Lower lobe of right lung (tissue), 2 donors: ENCODE measurements at places on chromosomes 1 and 21.
A peak's percentile ranks its signal among the peaks of the same experiment; 100 is the strongest.

DNA sequence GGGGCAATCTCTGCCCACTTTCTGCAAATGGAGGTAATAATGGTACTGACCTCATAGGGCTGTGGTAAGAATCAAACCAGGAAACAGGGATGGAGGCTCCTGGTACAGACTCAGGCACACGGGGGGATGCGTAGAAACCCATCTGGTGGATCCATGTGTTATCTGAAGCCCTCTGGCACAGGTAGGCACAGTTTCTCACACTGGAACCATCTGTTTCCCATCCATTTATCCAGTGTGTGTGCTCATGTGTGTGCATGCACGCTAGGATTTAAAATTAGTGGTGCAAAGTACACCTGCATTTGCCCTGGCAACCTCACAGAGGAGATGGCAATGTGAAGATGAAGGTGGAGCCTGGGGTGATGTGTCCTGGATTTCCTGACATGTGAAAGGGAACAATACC, 103.3 kb downstream of the RAVER2 start:
- no peak for DNase-seq

- DNase-seq = no peak
Observed at GRCh38 chr1:67446893-67447292, 16.7 kb upstream of the SERBP1 start.

DNA sequence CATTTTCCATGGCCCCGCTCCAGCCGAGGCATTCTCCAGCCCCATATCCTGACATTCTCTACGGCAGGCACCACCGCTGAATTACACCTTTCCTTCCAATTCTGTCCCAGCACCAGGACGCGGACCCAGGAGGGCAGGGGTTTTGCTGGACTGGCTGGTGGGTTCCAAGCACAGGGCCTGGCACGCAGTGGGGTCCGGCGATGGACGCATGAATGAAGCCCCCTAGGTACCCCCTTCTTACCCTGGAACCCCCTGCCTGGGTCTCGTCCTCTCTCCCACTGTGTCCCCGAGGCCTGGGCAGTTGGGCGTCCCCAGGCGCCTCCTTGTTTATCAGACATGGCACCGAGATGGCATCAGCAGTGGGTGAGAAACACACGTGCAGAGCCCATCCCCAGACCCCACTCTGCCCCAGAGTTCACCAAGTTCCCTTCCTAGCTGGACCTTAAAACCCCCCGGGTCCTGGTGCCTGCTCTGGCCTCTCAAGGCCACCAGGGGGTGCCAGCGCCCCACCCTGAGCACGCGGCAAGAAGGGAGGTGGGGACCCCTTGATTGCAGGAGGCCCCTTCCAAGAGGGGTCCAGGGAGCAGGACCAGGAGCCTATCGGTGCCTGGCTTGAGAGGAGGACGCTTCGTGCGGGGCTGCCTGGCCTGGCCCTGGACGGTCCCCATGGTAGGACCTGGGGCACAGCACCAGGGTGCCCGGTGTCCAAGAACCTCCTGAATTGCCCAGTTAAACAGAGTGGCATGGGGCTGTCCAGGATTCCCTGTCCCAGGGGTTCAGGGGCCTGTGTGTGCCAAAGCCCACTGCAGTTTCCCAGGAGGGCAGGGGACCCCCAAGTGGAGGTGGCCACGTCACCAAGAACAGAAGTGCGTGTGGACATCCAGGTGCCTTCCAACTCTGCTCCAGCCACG, 46.1 kb downstream of the MEGF6 start:
- DNase-seq = no peak

DNA sequence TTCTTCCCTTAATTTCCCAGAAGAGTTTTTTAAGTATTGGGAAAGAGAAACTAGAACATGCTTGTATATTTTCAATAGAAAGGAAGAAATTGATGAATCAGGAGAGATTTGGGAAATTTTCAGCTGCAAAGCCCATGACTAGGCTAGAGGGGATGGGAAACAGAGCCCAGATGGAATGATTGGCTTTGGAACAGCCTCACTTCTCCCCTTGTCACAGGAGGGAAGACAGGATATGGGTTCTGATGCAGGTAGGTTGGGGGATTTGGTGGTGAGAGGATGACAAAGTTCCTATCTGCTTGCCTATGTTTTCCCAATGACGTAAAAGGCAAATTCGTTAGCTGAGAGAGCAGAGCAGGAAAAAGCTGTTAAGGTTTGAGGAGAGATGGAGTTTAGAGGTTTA, 31.0 kb upstream of the ARID1A start:
- no peak for DNase-seq

DNA sequence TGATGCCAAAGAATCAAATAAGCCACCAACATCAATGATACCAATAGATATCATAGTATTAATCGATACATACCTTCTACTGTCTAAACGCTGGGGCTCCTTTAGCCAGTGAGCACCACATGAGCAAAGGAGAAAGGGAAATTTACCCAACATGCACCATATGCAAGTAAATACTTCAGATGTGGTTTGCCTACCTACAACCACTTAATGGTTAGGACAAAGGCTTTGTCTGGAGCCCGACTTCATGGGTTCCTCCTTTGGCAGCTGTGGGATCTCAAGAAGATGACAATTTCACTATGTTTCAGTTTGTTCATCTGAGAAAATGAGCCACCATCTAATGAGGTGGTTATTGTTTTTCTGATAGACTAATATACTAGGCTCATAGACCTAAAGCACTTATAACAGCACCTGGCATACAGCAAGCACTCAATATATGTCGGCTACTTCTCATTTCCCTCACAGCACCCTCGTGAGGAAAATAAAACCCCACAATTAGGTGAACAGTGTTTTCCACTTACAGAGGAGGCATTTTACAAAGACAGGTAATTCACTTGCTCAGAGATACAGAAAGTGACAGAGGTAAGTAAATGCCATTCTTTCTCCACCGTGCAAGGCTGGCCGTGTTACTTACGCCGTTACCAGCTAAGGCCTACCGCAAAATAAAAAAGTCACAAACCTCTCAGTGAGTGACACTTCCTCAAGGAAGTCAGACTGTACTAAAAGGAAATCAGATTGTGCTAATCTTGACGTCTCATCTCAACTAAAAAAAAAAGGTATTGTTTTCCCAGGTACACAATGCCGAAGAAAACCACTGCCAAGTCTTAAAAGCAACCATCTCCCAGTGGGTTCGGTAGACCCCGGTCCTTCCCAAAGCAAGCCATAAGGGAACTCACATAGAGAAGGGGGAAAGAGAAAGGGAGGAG, 1.6 kb downstream of the TTC13 start:
- DNase-seq = no peak

DNA sequence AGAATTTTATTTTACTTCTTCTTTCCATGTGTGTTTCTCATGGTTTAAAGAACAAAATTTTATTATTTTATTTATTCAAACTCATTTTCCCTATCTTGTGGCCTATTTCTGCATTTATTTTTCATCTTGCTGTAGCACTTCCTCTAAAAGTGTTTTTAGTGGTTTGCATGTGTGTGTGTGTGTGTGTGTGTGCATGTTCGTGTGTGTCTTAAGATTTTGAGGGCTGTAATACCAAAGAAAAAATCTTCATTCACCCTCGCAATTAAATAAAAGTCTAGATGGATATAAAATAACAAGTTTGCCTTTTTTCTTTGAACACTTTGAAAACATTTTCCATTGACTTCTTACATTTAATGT, 24.6 kb upstream of the FCRL3 start:
- DNase-seq = no peak

DNA sequence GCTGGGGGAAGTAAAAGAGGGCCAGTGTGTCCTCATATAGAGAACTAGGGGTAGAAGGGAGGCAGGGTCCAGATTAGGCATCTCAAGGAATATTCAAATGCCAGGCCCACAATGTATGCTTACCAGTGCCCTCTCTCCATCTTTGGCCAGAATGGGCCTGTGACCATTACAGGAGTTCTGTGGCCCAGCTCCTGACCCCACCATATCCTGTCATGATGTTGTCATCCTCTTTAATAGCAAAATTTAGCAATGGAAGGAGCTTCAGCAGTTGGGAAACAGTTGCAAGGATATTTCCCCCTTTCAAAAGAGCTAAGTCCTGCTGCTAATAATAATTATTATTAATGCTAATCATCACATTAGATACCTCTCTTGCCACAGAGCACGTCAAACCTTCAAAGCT, 49.3 kb upstream of the JUN start:
- DNase-seq = no peak

GRCh38 chr1:41072051-41072450, 50.5 kb upstream of the SLFNL1 start:
- no peak for DNase-seq

GRCh38 chr21:27269644-27270043, 302.8 kb upstream of the ADAMTS5 start:
- DNase-seq = no peak

GRCh38 chr21:25485914-25486313, 121.4 kb downstream of the MRPL39 start:
- DNase-seq = no peak

DNA sequence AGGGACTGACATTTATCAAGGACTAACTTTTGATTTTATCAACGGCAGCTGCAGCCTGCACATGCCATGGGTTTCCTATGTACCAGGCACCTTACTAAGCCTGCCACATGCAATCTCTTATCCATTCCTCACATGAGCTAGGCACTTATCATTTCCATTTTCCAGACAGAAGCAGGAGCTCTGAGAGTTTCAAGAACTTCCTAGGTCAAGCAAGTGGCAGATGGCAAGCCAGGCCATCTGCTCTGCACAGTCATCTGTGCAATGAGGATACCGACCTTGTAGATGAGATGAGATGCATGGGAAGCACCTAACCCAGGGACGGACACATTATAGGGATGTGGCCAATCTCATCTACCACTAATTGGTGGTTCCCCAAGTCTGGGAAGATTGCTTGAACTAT, 339.4 kb upstream of the USP24 start:
- DNase-seq = no peak

- DNase-seq = peak; percentile 51
Observed at GRCh38 chr21:37863842-37864241, 52.4 kb downstream of the KCNJ6 start.

- no peak for DNase-seq
Observed at GRCh38 chr1:29835874-29836273, 599.6 kb downstream of the PTPRU start.

DNA sequence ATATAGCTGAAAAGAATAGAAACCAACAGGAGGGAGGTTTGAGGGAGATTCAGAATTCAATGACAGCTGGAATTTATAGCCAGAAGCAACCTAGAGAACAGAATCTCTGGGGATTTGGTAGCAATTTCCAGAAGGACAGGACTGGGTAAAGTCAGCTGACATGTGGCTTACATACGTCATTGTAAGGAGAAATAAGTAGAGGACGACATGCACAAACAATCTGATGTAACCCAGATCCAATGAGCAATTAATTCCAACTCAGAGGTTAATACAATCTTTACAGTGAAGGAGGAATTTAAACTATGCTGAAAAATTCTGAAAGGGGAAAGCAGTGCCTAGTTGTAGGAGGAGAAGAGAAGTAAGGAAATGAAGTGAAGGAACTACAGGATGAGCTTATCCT, 383.9 kb downstream of the PTBP2 start:
- no peak for DNase-seq

GRCh38 chr21:33332143-33332542, 7.4 kb downstream of the IFNAR1 start:
- DNase-seq = no peak

GRCh38 chr1:77375541-77375940, 93.7 kb downstream of the AK5 start:
- DNase-seq = no peak

DNA sequence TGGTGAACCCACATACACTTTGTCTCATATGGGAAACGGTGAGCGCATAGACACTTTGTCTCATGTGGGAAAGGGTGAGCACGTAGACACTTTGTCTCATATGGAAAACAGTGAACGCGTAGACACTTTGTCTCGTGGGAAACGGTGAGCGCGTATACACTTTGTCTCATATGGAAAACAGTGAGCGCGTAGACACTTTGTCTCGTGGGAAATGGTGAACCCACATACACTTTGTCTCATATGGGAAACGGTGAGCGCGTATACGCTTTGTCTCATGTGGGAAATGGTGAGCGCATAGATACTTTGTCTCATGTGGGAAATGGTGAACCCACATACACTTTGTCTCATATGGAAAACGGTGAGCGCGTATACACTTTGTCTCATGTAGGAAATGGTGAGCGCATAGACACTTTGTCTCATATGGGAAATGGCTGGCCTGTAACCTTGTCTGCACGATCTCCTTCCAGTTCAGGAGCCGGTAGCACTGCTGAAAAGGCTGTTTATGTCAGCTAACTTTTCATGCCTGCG, 50.7 kb upstream of the TRAPPC10 start:
- no peak for DNase-seq

DNA sequence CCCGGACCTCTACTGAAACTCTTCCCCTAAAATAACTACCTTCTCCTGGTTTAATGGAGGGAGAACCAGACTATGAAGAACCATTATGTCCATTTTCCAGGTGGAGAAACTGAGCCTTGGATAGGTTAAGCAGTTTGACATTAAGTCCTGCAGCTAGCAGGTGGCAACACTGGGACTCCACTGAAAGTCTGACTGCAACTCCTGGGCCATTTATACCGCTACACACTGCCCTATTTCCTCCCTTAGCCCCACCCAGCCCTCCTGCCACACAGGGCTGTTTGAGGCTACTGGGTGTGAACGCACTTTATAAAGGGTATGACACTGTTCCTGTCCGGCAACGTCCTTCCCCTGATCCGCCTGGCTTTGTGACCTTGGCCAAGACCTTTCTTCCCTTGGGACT, 511 bp upstream of the INPP5B start:
- DNase-seq = no peak

DNA sequence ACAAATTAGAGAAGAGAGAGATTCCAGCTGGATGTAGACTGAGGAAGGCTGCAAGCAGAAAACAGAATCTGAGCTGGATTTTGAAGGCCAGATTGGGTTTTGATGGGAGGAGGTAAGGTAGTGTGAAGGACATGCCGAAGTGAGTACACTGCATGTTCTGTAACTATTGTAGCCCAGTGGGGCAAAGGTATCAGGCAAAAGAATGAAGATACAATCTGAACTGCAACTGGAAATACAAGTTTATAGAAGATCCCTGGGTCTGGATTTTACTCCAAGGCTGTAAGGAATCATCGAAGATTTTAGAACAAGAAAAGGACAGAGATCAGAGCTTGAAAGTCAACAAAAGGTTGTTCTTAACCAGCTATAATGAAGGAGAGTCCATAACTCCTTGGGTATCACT, 382.0 kb downstream of the KCNH1 start:
- DNase-seq = no peak

GRCh38 chr1:105243411-105243810, 1493.7 kb downstream of the AMY1C start:
- DNase-seq = no peak

DNA sequence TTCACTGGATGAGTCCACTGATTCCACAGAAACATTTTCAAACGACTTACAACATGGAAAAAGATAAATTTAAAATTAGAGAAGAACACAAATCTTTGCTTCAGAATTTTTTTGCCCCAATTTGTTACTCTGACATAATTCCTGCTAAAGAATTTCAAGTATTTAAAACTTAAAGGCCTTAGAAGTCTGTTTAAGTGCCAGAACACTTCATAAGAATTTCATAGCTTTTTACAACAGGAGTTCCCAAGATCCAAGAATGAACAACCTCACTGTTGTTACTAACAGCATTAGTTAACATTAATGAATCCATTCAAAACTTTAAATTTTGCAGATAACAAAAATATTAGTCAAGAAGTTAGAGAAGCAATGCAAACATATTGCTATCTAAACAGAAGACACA, 31.7 kb downstream of the ARHGAP29 start:
- DNase-seq = no peak
